ENCODE measurements at places on chromosomes 4 and X. TPM values are rescaled to one million over a fixed set of nuclear protein-coding genes. Genes with fewer than 3 reads are reported as not detected.

Gene TMEM131L
- total RNA-seq, result 5.7 TPM

Gene ADRA2C
- total RNA-seq, result 2.2 TPM

Gene GPR119
- total RNA-seq, result not detected

Gene EGFL6
- not detected for total RNA-seq

Gene CT55
- not detected for total RNA-seq

Gene ASB5
- not detected for total RNA-seq

- DNase-seq, result no peak
These were observed 13.2 kb downstream of the EFHC2 start for GRCh38 chrX:44330227-44330626.

DNA sequence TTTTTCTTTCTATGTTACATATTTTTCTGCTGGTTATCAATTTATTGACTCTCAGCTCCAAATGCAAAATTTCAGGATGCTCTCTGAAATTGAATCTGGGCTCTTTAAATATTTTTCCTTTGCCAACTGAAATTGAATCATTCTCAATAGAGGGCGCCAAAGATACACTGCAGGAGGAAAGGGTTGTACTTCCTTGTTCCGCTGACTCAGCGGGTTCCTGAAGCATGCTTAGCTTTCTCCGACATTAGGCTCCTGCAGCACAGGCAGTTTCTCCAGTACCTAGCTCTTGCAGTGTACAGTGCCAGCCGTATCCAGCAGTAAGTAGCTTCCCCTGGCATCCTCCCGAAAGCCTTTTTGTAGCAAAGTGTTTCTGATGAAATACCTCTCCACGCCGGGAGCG, 28.8 kb upstream of the CFAP47 start:
- DNase-seq, result peak; percentile 42

- peak; percentile 1 for DNase-seq
These were observed 187.9 kb downstream of the EPHA5 start for GRCh38 chr4:65482410-65482809.

- DNase-seq, result no peak
These were observed 231.7 kb upstream of the GATB start for GRCh38 chr4:151992332-151993154.

DNA sequence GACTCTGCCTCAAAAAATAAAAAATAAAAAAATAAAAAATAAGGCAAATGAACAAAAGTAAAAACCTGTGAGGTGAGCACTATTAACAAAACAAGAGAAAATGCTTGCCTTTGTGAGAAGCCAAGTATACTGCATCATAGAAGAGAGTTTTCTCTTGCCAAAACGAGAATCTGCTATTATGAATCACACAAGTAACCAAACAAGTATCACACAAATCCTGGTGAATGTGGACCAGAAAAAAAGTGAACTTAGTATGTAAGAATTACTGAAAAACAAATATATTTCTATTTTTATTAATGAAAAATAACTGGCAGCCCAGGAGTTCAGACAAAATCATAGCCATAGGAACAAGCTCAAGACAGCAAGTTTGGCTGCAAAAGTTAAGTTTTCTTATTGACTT, 193.5 kb downstream of the PDGFC start:
- DNase-seq, result peak; percentile 71

GRCh38 chr4:180664766-180665368, 1578.3 kb upstream of the TENM3 start:
- peak; percentile 78 for DNase-seq

- DNase-seq, result no peak
These were observed 11.2 kb downstream of the DAPP1 start for GRCh38 chr4:99827857-99828256.

GRCh38 chrX:31500921-31501320, 429.1 kb upstream of the FTHL17 start:
- DNase-seq, result no peak

DNA sequence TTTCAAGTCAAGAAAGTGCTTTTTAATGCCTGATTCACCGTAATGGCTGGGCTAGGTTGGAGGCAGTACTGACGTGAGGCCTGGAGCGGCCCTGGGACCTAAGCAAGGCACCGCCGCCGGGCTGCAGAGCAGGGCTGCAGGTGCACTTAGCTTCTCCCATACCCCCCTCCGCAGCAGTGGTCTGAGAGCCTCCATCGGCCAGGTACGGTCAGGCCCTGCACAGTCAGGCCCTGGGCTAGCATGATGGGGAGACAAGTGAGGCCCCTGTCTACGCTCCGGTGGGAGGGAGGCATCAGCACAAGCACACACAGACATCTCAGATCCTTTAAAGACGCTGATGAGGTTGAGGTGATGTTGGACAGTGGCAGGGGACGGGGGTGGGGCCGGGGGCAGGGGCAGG, 4.7 kb downstream of the MAEA start:
- no peak for DNase-seq

DNA sequence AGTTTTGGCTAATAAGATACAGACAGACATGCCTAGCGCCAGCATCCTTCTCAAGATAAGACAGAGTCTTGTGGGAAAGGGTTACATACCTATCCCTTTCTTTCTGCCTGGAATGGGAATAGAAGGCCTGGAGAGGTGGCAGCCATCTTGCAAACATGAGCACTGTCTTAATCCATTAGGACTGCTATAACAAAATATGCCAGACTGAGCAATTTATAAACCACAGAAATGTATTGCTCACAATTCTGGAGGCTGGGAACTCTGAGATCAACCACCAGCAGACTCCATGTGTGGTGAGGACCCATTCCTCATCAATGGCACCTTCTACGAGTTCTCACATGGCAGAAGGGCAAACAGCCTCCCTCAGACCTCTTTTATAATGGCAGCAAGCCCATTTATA, 26.5 kb upstream of the NEIL3 start:
- peak; percentile 70 for DNase-seq

DNA sequence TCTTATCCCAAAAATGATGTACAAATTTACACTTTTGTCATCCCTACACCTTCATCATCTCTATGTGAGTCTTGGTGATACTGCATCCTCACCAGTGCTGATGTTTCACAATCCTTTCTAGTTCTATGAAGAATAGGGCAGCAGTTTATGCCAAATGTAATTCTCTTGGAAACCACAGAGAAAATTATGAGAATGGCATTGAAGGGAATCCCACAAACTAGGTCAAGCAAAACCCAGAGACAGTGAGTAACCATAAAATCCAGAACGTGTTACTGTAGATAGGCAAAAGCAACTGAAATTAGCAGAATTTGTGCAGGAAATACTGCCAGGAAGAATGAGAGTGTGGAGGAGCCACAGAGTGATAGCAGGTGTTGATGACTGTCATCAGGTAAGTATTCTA, 24.5 kb downstream of the IL15 start:
- DNase-seq, result peak; percentile 51

GRCh38 chr4:3330707-3331106, 37.9 kb downstream of the RGS12 start:
- no peak for DNase-seq

DNA sequence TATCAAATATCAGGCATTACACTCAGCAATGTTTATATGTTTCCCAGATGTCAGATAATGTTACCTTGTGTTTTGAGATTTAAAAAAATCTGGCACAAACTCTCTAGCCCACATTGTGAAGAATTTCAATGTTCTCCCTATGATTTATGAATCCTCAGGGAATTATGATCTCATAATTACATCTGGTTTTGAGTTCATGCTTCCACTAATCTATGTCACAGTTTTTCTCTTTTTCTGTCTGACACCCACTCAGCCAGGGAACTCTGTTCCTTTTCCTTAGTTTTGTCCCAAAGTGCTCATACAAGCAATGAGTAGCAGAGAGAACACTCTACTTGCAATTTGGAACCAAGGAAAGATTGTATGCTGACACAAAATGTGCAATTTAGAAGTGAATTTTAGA, 212.1 kb upstream of the POF1B start:
- DNase-seq, result no peak

DNA sequence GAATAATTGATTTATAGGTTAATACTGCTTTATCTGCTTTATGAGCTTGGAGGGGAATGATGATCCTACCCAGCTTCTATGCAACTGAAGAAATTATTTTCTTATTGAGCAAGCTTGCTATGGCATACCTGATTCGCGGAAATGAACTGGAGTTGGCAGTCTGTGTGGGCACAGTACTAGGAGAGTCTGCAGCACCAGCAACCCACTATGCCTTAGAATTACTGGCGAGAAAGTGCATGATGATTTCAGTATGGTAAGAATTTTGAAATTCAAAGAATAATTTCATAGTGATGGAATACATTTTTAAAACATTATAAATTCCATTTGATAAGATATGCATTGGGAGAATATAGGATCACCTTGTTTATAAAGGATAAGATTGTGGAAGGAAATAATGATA, 32.3 kb downstream of the SPATA4 start:
- DNase-seq, result no peak

- peak; percentile 81 for DNase-seq
These were observed 502 bp downstream of the HNRNPDL start for GRCh38 chr4:82429728-82430192.

DNA sequence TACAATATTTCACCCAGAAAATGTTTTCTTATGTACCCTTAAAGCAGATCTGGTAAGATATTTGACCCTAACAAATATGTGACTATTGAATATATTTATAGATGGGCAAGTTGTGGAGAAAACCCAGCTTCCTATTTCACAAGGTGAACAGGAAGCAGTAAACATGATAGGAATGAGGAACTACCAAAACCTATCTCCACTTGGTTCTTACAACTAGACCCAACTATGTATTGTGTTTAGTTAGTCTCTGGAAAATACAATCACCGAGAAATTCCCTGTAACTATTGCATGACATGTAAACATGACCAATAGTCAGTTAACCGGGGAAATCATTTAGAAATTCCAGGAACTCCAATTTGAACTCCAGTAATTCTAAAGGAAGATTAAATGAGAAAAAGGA, 8.4 kb upstream of the RXFP1 start:
- DNase-seq, result no peak

- DNase-seq, result peak; percentile 93
These were observed 2.1 kb upstream of the FAT1 start for GRCh38 chr4:186725469-186726425.

- peak; percentile 11 for DNase-seq
These were observed 587.9 kb downstream of the TLL1 start for GRCh38 chr4:166460769-166461550.

DNA sequence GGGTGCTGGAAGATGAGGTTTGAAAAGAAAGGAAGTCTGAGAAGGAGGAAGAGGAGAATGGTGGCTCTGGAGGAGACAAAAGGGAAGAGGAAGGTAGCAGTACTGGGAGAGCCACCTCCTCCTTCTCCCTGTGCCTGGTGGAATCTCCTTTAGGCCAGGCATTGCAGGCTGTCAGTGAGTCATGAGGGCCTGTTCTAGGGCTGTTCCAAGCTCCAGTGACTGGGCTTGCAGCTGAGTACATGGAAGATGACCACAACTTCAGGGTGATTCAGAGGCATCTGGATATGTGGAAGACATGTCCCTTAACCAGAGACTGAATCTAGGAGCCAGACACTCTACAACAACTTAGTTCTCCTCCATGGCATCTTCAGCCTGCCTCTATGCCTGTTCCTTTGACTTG, 107.8 kb downstream of the EFNB1 start:
- peak; percentile 92 for DNase-seq

GRCh38 chr4:145776208-145776607, 96.3 kb downstream of the C4orf51 start:
- no peak for DNase-seq

- no peak for DNase-seq
These were observed 288.7 kb upstream of the CTSO start for GRCh38 chr4:156242390-156242789.

DNA sequence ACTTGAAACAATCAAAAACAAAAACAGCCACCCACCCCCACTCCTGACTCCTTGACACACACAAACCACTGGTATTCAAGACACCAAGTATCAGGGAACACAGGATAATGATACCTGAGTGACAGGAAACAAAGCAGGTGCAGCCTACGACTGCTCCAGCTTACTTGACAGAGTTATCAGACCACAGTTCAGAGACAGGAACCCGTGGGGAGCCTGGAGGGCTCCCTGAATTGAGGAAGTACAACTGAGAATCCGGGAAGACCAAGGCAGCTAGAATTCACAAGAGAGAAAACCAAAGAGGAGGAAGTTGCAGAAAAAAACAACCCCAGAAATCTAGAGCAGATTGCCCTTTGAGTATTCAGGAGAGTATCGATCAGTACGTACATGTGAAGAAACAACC, 20.5 kb downstream of the COMMD8 start:
- no peak for DNase-seq

All from GM23248 (cell line).